ENCODE measurements at places on chromosomes 2 and 18.

DNA sequence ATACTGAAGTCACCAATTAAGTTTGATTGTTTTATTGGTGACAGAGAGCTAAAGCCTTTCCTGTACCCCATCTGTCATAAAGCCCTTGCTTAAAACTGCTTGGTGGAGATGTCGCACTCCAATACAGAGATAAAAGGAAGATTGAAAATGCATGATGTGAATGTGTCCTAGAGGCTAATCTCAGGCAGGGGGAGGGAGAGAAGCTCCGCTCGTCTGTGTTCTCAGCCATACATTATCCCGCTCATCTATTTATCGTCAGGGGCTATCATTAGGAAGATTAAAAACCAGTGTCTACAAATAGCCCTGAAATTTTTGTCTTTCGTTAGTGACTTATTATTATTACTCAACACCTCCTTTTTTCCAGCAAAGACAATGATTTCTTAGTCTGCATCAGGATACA is 110.3 kb downstream of the CMPK2 start:
- no peak for DNase-seq

- peak; percentile 81 for DNase-seq
These were observed 53.7 kb upstream of the LRRC30 start for GRCh38 chr18:7177116-7177744.

GRCh38 chr2:213923543-213923942 is 487.3 kb upstream of the VWC2L start:
- no peak for DNase-seq

GRCh38 chr2:8680822-8681760 is 765 bp upstream of the ID2 start:
- peak; percentile 66 for DNase-seq

GRCh38 chr18:4631239-4631638 is 176.1 kb upstream of the DLGAP1 start:
- DNase-seq = no peak

GRCh38 chr2:48126162-48126561 is 219.9 kb upstream of the FBXO11 start:
- DNase-seq = no peak

- no peak for DNase-seq
These were observed 41.0 kb downstream of the SMAD7 start for GRCh38 chr18:48909721-48910120.

- DNase-seq = no peak
These were observed 601.0 kb downstream of the XIRP2 start for GRCh38 chr2:167489325-167489724.

GRCh38 chr2:164694275-164694695 is 73.0 kb upstream of the GRB14 start:
- no peak for DNase-seq

DNA sequence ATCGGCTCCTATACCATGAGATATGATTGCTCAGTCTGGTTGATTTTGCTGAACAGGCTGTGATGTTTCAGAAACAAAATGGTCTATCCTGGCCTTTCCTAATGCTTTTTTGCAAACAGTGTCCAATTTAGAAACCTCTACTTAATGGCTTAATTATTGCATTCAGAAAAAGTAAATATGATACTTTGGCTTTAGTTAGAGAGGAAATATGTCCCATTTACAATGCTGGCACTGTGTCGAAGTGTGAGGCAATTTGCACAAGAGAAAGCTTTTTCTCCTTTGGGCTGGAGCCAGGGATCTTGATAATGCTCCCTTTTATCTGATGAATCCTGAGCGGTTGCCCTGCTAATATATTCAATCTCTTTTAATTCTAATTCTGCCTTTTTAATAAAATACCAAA is 418.9 kb downstream of the EPHA4 start:
- DNase-seq = no peak

GRCh38 chr2:26068602-26069298 is 34.9 kb downstream of the RAB10 start:
- peak; percentile 48 for DNase-seq

- DNase-seq = peak; percentile 36
These were observed 35.2 kb downstream of the MTERF4 start for GRCh38 chr2:241066893-241067341.

DNA sequence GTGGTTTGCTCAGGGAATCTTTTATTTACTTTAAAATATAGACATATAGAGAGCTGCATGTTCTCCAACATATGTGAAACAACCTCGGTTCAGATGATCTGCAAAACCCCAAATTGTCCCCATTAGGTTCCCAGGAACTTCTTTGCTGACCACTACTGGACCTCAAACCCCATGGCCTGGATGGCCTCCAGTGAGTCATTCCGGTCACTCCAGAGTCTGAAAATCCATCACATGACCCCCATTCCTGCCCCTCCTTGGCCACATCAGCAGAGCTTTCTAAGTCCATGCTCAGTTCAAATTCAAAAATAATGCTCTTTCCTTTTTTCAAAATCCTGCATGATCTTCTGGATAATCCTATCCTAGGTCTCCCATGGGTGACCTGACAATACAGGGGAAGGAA is 271.0 kb downstream of the TNS1 start:
- no peak for DNase-seq
